ENCODE measurements at places on chromosomes 1 and 21.

DNA sequence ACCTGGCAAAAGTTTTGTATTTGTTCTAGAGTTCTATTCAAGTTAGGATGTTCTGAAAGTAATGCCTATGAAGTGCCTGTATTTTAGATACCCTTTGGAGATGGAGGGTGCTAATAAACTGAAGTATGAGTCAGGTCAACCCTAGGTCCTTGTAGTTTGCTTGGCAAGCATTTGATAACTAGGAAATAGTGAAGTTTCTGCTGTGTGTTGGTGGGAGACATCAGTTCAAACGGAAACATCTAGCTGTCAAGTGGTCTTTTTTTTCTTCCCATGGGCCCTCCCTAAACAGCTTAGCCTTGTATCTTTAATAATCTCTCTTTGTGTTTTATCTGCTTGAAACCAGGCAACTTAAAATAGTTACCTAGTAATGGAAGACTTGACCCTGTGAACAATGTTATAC, 4.5 kb downstream of the MRPS6 start:
- DNase-seq = no peak

GRCh38 chr1:3433076-3433475, 21.4 kb upstream of the ARHGEF16 start:
- DNase-seq = no peak

DNA sequence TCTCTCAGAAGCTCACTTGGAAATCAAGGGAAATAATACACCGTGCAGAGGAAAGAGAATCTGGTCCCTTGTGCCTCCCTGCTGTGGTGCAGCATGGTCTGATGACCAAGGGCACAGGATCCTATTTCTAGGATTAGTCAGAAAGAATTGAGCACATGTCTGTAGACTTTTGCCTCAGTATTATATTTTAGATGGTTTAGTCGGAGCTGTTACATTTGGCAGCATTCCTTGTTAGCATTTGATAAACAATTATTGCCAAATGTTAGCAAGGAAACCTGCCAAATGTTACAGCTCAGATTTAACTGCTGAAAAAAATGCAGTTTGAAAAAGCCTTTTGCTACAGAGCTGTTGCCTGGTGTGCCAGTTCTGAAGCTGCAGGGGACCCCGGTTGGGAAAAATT, 183.5 kb upstream of the DPYD start:
- no peak for DNase-seq

DNA sequence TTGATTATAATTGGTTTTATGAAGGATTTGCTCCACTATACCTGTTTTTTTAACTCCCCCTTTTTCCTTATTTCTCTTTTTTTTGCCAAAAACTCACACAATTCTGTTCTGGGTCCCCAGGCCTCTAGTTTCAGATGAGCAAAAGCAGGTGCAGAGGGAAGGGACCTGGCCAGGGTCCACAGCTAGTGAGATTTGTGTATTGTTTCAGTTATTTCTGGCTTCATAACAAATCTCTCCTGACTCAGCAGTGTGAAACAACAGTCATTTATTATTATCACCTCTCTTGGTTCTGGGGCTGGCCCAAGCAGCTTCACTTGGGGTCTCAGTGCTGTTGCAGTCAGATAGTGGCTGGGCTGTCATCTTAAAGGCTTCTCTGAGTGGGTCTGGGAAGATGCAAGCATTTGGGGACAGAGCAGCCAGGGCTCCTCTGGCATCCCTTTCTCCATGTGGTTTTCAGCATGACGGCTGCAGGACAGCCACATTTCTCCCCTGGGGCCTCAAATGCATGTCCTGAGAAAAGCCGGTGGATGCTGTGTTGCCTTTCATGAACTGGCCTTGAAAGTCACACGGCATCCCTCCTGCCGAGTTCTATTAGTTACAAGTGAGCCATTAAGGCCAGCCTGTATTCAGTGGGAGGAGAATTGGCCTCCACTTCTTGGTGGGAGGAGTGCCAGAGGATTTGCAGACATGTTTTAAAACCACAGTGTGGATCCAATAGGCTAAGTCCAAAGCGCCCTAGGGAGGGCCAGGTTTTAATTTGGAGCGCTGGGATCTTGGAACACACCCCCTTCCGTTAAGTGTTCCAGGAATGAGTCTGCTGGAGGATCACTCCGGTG, 137.1 kb downstream of the CAMTA1 start:
- DNase-seq = no peak

DNA sequence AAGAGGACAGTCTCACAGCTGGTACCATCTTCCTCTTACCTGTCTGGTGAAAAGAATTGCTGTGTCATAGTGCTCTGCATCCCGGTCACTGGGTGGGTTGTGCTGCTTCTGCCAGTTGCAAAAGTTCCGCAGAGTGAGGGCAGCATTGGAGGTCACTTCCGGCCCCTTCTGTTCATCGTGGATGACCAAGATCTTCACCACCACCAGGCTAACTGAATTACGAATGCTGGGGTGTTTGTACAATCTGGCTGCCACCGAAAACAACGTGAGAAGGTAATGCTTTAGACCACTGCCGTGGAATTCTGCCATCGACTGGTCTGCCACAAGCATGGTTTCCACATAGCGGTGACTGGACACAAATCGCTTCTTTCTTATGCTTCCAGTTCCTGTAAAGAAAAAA, 2.9 kb downstream of the ADAMTS1 start:
- DNase-seq = no peak
